Activated CD4-positive, alpha-beta memory T cell treated with anti-CD3 and anti-CD28 coated beads, Interleukin-2, amount 10 ng/mL, durations not matched to agents 7 days and 5 days (primary cell): ENCODE measurements at places on chromosomes 2 and 18. TPM values are rescaled to one million over a fixed set of nuclear protein-coding genes. Genes with fewer than 3 reads are reported as not detected.

GRCh38 chr2:219636144-219636915, 8.9 kb downstream of the SLC4A3 start:
- no peak for DNase-seq

The B4GALT6 gene
- total RNA-seq: 1.2 TPM

DNA sequence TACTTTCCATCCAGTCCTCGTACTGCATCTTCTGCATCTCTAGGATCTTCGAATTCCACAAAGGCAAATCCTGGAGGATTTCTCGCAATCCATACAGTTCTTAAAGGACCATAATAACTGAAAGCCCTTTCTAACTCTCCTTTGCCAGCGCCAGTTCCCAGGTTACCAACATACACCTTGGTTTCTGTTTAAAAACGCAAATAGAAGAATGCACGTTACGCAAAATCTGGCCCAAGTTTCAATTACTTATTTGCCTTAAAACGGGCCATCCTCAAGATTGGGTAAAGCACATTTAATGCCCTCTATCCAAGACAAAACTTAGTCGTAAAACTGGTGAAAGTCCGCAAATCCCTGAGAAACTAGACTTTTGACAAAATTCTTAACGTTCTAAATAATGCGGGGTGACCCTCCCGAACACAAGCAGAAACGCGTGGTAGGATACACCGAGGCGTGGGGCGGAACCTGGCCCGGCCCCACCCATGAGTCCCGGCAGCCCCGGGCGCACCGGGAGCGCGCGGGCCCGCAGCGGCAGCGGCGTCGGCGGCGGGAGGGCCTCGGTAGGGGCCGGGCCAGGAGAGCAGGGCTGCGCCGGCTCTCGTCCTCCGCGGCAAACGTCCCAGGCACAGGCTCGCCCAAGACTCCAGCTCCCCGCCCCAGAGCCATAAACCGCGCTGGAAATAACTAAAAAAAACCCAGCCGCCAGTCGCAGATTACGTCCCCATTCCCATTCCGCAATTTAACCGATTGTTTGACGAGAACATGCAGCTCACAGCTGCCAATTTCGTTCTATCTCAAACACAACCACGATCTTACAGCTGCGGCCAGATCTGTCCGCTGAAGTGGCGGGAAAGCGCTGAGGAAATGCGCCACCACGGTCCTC, 910 bp downstream of the SRSF7 start:
- DNase-seq: peak; percentile 66

DNA sequence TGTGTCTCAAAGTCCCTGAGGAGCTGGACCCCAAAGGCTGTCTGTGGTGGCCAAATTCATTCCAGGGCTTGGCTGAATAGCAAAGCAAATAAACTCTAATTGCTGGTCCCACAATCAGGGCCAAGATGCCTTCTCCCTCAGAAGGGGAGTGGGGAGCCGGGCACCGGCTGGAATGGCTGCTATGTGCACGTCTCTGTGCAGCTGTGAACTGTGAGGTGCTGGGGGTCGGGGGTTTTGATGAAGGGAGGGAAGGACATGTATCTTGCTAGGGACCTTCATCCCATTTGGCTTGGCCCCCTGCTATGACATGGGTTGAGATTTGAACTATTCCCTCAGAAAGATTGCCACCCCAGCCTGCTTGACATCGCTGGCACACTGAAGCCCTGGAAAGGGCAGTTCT, 60.4 kb downstream of the CIB4 start:
- DNase-seq: no peak

The ZNF396 gene
- 1.7 TPM for total RNA-seq

DNA sequence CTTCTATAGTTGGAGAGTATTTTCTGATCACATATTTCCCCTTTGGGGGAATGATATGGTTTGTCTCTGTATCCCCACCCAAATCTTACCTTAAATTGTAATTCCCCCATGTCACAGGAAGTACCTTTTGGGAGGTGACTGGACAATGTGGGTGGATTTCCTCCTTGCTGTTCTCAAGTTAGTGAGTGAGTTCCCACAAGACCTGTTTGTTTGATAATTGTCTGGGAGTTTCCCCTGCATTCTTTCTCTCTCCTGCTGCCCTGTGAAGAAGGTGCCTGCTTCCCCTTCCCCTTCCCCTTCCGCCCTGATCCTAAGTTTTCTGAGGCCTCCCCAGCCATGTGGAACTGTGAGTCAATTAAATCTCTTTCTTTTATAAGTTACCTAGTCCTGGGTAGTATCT, 222.7 kb upstream of the SLC39A10 start:
- DNase-seq: no peak

The SERPINB7 gene
- total RNA-seq: not detected

- DNase-seq: no peak
Observed at GRCh38 chr18:75489493-75490190, 62.1 kb upstream of the SMIM21 start.

DNA sequence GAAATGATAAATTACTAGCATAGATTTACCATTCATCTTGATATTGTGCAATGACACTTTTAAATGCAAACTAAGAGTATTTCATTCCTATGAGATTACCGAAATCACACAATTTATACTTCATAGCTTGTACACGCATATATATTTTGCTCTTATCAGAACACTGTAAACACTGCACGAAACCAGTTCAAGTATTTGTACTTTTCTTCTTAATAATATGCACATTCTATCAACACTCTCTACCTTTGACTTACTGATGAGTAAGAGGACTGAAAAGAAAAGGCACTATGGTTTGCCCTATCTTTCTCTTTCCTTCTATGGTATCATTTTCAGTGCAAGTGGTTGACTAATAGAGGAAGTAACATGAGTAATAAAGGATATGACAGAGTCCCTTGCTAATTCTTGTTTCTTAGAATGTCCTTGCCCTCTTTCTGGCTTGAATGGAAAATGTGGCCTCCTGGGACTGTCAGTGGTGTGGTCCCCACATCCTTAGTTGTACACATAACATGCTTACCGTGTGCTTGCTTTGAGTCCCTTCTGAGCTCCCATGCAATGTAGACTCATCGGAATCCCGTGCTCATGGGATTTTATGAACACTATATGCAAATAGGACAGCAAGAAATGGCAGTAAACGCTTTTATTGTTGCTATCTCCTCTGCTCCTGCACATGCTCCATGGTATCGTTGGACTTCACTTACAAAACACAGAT, 363.5 kb upstream of the TNP1 start:
- DNase-seq: peak; percentile 63

The MARCHF4 gene
- total RNA-seq: not detected

GRCh38 chr18:75249175-75249518, 38.5 kb downstream of the TSHZ1 start:
- DNase-seq: no peak

The SGPP2 gene
- total RNA-seq: 3.1 TPM

The CWC22 gene
- total RNA-seq: 21.3 TPM
